ENCODE measurements at places on chromosomes 16 and 17. TPM values are rescaled to one million over a fixed set of nuclear protein-coding genes. Genes with fewer than 3 reads are reported as not detected.

The HBQ1 gene
- total RNA-seq: not detected

The KRTAP1-1 gene
- total RNA-seq: not detected

DNA sequence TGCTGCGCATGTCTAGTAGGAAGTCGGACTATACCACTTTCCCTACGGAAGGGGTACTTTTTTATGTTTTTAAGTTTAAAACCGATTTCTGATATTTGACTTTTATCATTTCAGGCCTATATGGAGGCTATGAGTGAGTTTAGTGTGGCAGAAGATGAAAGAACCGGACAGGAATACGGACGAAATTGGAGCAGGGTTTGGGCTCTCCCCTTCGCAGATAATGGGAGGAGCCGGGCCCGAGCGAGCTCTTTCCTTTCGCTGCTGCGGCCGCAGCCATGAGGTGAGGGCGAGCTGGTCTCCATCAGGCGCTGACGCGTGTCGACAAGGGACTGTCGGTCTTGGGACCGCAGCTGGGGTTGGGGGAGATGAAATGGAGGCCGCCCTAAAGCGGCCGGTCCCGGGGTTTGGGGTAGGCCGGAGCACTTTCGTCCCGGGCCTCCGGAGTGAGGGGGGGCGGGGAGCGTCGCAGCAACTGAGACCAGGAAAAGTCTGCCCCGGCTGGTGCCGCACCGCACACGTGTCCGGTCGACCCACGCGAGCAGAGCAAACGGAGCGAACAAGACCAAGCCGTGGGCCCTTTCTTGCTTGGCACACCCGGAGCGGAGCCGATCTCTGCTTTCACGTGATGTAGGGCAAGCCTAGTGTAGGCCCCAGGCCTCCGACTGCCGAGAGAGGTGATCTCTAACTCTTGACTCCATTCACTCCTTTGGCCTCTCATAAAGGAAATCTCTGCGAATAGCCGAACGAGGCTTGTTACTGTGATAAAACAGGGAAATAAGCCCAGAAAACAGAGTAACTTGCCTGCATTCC lies at the start of gene RPL19:
Gene RPL19, plus strand, starts transcription at position 214 of the 810 bp plus-strand sequence. Its CDS starts 62 bp downstream, at position 276.
- peak within 1 kb of the TSS; percentile 98 for H3K4me3 ChIP-seq
- peaks cover 36% of the 10 kb centered on the region for H3K36me3 ChIP-seq
- peaks cover 58% of the 10 kb centered on the region for H3K4me1 ChIP-seq
- H3K27me3 ChIP-seq: no peaks in the 10 kb centered on the region

DNA sequence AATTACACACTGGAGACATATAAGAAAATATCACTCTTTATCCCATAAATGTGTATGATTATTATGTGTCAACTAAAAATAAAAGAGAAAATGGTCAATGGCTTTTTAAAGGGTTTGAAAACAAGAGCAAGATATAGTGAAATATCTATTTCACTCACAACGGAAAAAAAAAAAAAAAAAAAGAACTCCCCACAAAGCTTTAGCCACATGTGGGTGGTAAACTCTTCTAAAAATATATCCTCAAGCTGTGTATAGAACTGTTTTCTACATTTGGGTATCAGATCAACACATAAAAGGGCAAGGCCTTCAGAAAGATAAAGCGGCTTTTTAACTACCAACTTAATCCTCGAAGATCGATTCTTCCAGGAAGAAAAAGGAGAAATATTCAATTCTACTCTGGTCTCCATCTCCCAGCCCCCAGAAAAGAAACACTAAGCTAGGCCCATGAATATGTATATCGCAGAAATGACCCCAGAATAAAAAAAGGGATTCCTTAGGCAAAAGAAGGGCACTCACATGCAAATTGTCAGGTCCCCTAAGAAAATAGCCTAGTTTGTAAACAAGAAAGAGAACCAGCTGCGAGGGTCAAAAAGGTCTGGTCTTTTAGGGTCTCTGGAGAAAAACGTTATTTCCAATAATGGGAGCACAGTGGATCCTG lies 4.4 kb downstream of the LITAF start:
- DNase-seq: no peak
- peaks cover 2% of the 10 kb centered on the region for H3K36me3 ChIP-seq
- H3K4me1 ChIP-seq: peaks cover 43% of the 10 kb centered on the region

GRCh38 chr16:85606904-85607303 lies 6.2 kb upstream of the GSE1 start:
- no peak overlapping the region for H3K27ac ChIP-seq
- peaks cover 16% of the 10 kb centered on the region for H3K4me1 ChIP-seq
- H3K36me3 ChIP-seq: no peaks in the 10 kb centered on the region
- no peak for DNase-seq
- H3K27me3 ChIP-seq: no peaks in the 10 kb centered on the region
- no peak overlapping the region for H3K4me3 ChIP-seq

DNA sequence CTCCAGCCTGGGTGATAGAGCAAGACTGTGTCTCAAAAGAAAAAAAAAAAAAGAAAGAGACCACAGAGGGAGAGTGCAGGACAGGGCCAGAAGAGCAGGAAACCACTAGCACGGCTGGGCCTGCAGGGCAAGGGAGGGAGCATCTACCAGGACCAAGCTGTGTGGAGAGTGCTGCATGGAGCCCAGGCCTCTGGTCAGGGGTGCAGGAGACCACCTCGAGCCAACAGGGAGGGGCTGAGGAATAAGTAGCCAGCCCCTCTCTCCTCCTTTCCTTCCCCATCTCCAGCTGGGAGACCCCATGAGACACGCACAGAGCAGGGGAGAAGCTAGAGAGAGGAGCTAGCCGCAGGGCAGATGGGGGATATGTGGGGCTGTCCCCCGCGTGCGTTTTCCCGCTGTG lies 67.0 kb upstream of the DNAH17 start:
- peaks cover 11% of the 10 kb centered on the region for H3K4me1 ChIP-seq
- H3K4me3 ChIP-seq: no peak overlapping the region
- no peaks in the 10 kb centered on the region for H3K36me3 ChIP-seq
- no peak for DNase-seq
- no peak overlapping the region for H3K27ac ChIP-seq
- no peaks in the 10 kb centered on the region for H3K27me3 ChIP-seq

GRCh38 chr16:56261656-56262055 lies 70.4 kb downstream of the GNAO1 start:
- no peaks in the 10 kb centered on the region for H3K36me3 ChIP-seq
- no peak for DNase-seq
- H3K4me1 ChIP-seq: peaks cover 26% of the 10 kb centered on the region
- no peak overlapping the region for H3K27ac ChIP-seq
- no peaks in the 10 kb centered on the region for H3K27me3 ChIP-seq
- H3K4me3 ChIP-seq: no peak overlapping the region

DNA sequence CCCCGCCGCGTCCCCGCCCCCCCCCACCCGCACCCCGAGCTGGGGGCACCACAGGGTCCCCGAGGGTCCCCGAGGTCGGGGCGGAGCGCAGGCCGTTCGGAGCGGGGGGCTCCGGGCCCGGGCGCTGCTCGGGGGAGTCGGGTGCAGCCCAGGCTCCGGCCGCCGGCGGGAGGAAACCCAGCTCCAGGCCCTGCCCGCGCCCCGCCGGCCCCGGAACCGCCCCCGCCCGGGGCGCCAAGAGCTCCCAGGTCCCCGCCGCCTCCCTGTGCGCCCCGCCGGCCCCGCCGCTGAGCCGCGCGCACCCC lies 33.2 kb upstream of the RPH3AL start:
- peaks cover 15% of the 10 kb centered on the region for H3K27me3 ChIP-seq
- no peak for DNase-seq
- H3K4me1 ChIP-seq: peaks cover 31% of the 10 kb centered on the region
- H3K36me3 ChIP-seq: no peaks in the 10 kb centered on the region
- H3K4me3 ChIP-seq: no peak overlapping the region
- no peak overlapping the region for H3K27ac ChIP-seq

DNA sequence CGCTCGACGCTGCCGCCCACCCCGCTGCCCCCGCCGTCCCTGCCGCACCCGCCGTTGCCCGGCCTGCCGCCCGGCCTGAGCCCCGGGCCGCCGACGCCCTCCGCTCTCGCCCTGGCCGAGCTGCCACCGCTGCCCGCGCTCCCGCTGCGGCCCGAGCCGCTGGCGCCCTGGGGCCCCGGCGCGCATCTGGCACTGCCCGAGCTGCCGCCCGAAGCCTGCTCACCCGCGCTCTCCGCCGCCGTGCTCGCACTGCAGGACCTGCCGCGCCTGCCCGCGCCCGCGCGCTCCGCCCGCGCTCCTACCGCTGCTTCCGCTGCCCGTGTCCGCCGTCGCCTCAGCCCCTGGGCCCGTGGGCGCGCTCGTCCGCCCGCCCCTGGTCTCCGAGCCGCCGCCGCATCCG lies 8.4 kb upstream of the CLDN9 start:
- peaks cover 19% of the 10 kb centered on the region for H3K27me3 ChIP-seq
- no peak overlapping the region for H3K27ac ChIP-seq
- no peak for DNase-seq
- H3K36me3 ChIP-seq: no peaks in the 10 kb centered on the region
- H3K4me1 ChIP-seq: peaks cover 3% of the 10 kb centered on the region

DNA sequence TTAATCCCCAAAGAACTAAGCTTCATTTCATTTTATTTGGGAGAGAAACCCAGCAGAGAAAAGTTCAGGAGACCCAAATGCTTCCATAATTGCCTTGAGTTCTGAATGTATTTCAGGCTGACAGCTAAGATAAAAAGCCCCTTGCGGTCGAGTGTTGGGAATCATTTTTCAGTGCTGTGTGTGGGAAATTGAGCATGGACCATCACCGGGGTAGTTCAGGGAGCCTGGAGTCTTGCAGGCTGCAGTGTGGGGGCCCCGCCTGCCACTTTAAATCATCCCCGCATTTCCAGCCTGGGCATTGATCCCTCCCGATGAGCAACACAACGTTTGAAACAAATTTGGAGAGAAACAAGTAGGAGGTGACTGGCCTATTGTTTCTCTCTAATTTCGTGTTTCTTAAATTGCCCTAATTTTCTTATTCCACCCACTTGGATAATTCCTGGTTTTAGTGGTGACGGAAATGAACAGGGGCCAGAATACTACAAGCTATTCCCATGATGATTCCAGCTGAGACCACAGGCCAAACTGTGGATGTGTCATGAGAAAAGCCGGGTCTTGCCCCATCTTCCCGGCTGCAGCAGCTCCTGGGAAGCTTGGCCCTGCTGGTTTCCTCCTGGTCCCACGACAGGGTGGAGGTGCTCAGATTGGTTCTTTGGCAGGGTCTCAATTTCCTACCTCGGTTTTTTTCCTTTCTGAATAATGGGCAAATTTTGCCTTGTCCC lies 75.1 kb downstream of the FOXL1 start:
- peaks cover 28% of the 10 kb centered on the region for H3K4me1 ChIP-seq
- no peaks in the 10 kb centered on the region for H3K27me3 ChIP-seq
- peaks cover 5% of the 10 kb centered on the region for H3K36me3 ChIP-seq
- H3K27ac ChIP-seq: peak overlapping the region; percentile 36
- no peak overlapping the region for H3K4me3 ChIP-seq

GRCh38 chr17:44906763-44907728 lies 7.8 kb upstream of the EFTUD2 start:
- no peak overlapping the region for H3K4me3 ChIP-seq
- no peaks in the 10 kb centered on the region for H3K36me3 ChIP-seq
- no peaks in the 10 kb centered on the region for H3K27me3 ChIP-seq

The ABCA10 gene
- 0.92 TPM for total RNA-seq

The CD300H gene
- not detected for total RNA-seq

DNA sequence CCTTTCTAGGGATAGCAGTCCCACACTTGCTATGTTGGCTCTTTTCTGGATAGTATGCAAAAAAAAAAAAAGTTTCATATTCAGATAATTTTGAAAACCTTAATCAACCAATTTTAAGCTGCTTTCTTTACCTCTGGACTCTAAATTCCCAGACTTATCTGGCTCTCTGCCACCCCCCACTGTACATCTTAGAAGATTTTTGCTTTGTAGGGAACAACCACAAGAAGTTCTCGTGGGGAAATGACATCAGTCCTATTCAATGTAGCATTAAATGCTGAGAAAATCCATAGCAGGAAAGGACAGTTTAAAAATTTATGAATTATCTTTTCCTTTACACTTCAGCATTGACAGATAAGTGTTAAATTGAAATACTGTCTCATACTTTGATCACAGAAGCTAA lies 562.7 kb upstream of the HSBP1 start:
- no peak overlapping the region for H3K4me3 ChIP-seq
- H3K4me1 ChIP-seq: peaks cover 5% of the 10 kb centered on the region
- no peak overlapping the region for H3K27ac ChIP-seq
- H3K36me3 ChIP-seq: peaks cover 2% of the 10 kb centered on the region

- no peaks in the 10 kb centered on the region for H3K36me3 ChIP-seq
- DNase-seq: no peak
- peaks cover 9% of the 10 kb centered on the region for H3K27me3 ChIP-seq
These were observed 3.0 kb downstream of the CDH1 start for GRCh38 chr16:68739964-68740627.
